ENCODE measurements at places on chromosomes 7 and 10. TPM values are rescaled to one million over a fixed set of nuclear protein-coding genes. Genes with fewer than 3 reads are reported as not detected.

SFTPD gene
- 0.13 TPM for total RNA-seq

STEAP1B gene
- total RNA-seq = 23.4 TPM

PLAU gene
- 110 TPM for total RNA-seq

SHTN1 gene
- total RNA-seq = 0.85 TPM

SHH gene
- total RNA-seq = not detected

CPA1 gene
- 0.39 TPM for total RNA-seq

RSPH10B gene
- total RNA-seq = 0.63 TPM

ASIC3 gene
- 0.26 TPM for total RNA-seq

TUBAL3 gene
- not detected for total RNA-seq
